ENCODE measurements at places on chromosomes 5 and 9.
A peak's percentile ranks its signal among the peaks of the same experiment; 100 is the strongest.

DNA sequence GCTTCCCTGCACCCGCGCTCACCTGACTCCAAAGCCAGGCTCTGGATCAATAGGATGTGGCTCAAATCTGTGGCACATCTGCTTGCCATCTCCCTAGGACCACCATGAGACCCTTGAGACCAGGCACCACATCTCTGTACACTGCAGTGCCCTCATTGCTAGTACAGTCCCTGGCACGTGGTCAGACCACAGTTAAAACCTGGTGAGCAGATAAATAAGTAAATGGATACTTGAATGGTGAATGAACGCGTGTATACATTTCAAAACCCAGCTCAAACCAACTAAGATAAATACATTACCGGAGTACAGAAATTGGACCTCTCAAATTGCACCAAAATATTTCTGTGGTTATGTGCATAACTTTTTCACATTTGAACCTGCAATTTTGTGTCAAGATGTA is 221.2 kb upstream of the IRX4 start:
- DNase-seq: no peak

DNA sequence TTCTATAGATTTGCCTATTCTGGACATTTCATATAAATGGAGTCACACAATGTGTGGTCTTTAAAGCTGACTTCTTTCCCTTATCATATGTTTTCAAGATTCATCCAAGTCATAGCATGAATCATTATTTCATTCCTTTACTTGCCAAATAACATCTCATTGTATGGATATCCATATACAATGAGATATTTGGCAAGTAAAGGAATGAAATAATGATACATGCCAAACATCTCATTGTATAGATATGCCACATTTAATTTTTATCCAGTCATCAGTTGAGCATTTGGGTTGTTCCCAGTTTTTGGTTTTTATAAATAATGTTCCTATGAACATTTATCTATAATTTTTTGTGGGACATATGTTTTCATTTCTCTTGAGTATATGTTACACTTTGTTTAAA is 20.5 kb upstream of the OR2K2 start:
- no peak for DNase-seq

- DNase-seq: no peak
Observed at GRCh38 chr9:100590481-100590880, 12.6 kb downstream of the CAVIN4 start.

DNA sequence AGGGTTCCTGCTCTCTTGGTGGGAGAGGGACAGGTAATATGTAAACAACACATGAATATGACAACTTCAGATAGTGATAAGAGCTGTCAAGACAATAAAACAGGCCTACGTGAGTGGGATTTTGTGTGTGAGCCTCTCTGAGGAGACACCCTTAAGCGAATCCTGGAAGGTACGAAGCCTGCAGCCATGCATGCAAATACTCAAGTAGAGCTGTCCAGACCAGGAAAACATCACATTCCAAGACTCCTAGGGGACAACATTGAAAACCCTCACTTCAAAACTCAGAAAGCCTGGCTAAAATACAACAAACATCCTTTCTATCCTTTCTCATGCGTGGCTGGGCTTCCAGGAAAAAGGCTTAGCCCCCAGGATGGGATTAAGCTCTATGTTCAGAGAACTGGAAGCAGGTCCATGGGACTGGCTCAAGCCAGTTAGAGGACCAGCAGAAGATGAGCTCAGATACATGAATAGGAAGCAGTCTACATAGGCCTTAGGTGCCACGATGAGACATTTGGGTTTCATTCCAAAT is 124.8 kb upstream of the IQGAP2 start:
- no peak for DNase-seq

DNA sequence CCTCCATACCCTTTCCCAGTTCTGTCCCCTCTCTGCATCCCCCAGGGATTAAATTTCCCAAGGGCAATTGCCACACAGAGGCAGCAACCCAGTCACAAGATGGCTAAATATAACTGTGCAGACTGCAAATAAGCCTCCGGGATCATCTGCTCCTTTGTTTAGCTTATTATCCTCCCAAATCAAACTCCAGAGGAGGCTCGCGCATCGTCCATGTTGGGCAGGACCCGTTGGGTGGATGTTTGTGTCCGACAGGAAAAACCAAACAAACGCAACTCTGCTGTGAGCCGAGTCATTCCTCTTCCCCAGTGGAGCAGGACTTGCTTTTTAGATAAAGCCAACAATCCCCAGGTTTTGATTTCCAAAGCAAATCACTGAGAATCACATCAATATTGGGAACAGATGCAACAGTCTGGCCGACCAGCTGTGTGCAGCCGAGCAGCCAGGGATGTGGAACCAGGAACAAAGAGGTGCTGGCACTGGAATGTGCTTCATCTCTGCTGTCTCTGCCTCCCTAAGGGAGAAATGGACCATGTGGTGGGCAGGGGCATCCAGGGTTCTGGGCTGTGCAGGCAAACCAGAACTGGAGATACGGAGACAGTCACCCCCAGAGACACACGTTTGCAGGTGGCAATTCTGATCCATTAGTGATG is 89.8 kb downstream of the PTTG1 start:
- DNase-seq: no peak

DNA sequence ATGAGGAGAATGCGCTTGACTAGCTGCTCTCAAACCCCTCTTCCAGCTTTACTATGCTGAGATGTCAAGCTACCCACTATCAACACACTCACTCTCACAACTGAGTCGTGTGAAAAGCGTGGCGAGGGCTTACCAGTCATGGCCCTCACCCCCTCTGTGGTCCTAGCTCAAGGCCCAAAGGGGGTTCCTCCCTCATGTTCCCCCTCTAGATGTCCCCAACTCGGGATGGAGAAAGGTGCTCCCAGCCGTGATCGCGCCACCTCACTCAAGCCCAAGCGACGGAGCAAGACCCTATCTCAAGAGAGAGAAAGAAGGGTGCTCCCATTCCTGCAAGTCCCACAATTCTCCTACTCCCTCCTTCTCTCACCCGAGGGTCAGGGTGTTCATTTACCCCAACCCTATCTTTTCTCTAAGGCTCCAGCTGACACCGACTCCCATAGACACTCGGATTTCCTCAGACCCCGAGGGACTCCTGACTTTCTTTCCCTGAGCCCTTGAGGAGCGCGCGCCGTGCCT is 559 bp downstream of the SLC38A9 start:
- DNase-seq: no peak

GRCh38 chr9:122218935-122219855 is 9.6 kb downstream of the LHX6 start:
- peak; percentile 3 for DNase-seq

DNA sequence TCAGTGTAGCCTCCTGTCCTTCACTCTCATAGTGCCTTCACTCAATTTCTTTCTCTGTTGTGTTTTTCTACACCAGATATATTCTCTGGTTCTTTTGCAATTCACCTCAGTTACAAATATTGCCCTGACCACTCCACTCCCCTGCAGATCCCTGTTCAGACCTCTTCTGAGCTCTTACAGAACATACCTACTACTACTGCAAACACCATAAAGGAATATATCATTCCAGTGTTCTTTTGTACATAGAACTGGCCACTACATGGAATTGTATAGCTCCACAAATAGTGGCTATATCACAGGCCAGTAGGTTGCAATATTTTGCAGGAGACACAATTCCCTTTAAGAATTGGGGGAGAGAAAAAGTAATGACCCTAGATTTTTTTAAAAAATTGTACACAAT is 21.0 kb downstream of the ALDH1A1 start:
- no peak for DNase-seq

DNA sequence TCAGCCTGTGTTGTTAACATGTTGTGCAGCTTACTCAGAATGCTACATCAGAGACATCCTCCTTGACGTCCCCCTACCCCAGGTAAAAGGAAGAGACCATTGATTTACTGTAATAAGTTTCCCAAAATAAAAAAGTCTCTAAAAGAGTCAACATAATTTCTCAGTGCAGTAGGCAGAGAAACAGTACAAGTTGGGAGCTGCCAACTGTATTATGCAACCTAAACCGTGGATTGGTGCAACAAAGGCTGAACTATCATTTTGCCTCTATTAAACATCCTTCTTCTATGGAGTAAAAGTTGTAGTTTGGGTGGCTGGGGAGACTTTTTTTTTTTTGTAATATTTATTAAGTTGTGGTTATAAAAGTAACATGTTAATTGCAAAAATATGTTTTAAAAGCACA is 208.0 kb downstream of the NR3C1 start:
- peak; percentile 62 for DNase-seq

DNA sequence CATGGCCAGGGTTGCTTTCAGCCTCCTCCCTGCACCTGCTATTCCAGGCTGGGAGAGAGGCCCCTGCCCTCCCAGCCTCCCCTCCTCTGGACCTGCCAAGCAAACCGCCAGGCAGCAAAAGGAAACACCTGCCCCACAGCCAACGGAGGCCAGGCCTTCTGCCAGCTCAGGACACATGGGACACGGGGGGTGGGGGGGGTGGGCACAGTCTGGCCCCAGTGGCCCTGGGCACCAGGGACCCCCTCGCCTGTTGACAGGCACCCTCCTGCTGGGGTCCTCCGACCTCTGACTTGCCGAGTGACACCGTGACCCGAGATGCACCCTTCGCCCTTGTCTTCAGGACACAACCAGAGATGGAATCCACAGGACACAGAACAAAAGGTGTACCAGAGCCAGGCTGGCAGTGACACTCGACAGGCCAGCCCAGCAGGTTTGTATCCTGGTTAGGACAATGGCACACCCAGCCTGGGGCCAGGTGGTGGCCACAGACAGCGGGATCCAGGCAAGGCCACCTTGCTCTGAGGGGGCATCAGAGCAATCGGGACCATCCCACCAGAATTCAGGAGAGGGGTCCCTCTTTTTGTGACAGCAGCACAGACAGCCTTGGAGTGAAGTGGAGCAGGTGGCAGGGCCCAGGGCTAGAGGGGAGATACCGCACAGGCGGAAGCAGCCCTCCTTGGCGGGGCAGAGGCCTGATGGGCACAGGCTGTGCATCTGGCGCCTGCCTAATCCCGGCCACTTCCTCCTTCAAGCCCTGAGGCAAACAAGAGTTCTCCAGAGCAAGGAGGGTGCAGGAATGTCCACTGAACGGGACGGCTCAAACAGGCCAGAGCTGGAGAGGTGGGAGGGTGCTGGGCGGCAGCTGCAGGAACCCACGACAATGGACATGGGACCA is 1.3 kb upstream of the TMEM210 start:
- peak; percentile 78 for DNase-seq

DNA sequence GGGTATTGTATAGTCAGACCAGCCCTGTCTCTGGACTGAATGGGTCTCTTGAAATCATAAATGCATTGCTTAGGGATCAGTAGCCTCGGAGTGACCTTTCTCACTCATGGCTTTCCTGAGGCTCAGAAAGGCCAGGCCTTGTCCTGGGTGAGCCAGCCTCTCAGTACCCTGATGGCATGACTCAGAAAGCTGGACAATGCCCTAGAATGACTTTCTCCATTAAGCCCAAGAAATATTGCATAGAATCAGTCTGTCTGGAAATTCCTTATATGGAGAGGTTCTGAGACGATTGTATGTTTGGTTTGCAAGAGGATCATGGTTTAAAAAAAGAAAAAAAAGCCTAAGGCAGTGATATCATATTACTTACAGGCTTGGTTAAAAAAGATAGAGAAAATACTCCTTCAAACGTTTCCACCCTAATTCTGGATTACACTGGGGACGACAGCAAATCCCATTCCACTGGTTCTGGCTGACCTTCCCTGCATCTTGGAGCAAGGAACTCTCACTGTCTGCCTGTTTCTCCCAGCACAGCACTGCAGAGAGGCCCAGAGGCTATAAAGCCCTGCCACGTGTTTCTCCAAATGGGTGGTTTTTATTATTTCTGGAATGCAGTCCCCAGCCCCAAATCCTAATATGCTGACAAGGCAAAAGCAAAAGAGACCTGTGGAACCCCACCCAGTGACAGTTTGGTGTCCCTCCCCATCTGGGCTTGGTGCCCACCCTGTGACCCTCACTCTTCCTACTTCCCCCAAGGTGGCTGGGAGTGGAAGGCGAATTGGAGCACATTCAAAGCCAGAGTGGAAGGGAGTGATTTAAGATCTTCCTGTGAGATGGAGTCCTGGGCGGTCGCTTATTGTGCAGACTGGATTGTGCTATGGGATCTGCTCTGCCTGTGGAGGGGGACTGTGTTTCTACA is 34.4 kb downstream of the MAP1B start:
- no peak for DNase-seq

- DNase-seq: no peak
Observed at GRCh38 chr9:35179347-35180280, 17.8 kb downstream of the UNC13B start.

DNA sequence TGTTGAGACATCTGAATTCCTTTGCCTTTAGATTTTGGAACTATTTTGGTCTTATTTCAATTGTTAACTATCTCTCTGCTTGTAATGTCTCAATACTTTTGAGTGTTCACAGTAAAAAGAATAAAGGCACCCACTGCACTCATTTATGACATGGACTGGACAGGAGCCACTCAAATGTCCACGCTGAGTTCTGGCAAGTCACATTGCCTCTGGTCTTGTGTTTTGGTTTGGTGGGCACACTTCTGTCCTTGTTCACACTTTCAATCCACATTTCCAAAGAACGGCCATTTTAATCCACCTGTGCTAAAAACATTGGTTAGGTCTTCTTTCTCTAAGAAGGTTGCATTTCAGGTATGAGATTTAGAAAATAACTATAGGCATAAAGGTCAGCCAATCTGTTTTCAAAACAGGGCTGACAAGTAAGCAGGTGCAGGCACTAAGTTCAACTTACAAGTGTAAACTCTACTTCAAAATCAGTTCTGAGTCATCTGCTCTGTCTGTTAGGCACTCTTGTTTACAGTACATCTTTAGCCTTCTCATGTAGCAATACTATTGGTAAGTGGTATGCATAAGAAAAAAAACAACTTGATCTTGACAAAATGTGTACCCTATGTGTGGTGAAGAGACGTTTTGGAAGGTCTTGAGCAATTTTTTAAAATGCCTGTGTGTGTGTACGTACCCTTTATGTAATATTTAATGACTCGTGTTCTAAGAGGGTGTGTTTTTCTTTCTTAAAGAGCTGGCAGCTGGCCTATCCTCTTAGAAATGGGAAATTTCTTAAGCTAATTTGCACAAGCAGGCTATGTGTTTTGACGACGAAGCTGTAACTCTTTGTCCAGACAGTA is 31.5 kb upstream of the ZFAND5 start:
- DNase-seq: peak; percentile 47

DNA sequence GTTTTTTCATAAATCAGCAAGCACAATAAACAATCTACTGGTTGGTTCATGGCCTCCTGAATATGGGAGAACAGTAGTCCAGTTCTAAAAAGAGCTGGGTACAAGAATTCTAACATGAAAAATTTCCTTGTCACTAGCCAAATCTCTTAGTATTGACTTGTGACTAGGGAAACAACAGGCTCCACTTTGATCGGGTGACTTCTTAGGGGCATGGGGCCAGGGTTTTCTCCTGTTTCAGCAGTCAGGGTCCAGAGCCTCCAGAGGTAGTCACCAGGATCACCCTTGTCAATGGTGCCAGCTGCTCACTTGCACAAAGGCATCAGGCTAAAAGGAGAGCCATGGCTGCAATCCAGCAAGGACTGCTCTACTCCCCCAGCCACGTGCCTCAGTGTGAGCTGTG is 38.1 kb downstream of the LPAR1 start:
- DNase-seq: no peak

GRCh38 chr5:158541536-158542297 is 558.0 kb downstream of the EBF1 start:
- DNase-seq: peak; percentile 0

- no peak for DNase-seq
Observed at GRCh38 chr9:137974746-137975526, 97.4 kb downstream of the CACNA1B start.

GRCh38 chr5:158805195-158805594 is 294.5 kb downstream of the EBF1 start:
- DNase-seq: no peak

All from MV-4-11 (cell line).